CD4-positive, alpha-beta T cell treated with Interleukin-6 for 4 hours (primary cell): ENCODE measurements at places on chromosomes 12 and 14.
A peak's percentile ranks its signal among the peaks of the same experiment; 100 is the strongest.

GRCh38 chr12:76069339-76069738 is 15.1 kb downstream of the NAP1L1 start:
- DNase-seq: no peak

DNA sequence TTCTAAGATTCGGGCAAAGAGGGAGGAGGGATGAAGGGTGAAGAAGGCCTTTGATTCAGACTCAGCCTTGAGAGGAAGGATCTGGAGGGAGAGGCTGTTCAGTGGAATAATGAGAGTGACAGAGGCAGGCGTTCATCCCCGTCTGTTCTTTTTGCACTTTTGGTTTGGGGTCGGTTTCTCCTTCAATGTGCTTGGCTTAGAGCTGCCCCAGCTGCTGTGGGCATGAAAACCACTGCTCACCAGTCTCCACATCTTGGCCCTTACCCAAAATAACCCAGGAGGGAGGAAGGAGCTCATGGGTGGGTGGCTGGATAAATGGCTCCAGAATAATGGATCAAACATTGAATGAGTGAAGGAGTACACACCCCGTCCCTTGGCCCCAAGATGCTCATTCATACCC is 261.7 kb upstream of the FKBP4 start:
- DNase-seq: no peak

- DNase-seq: no peak
Measured at GRCh38 chr12:80173083-80173864, 73.9 kb downstream of the OTOGL start.

DNA sequence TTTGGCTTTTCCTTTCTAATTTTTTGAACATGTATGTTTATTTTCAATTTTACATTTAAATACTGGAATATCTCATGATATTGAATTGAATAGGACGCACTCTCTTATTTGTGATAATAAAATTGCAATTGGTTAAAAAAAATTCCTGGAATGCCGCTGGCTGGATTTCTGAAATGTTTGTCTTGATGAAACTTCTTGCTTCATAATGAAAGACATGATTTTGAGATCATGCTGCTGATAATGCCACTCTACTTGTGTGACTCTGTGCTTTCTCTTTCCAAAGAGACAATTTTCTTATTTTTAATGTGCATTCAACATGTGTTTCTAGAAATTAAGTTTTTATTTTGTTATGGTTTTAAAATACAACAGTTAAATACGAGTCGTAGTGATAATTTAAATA is 465.7 kb upstream of the FAR2 start:
- DNase-seq: no peak

GRCh38 chr12:64110864-64111263 is 111.2 kb downstream of the KICS2 start:
- no peak for DNase-seq

GRCh38 chr14:23512156-23512555 is 39.4 kb downstream of the ZFHX2 start:
- peak; percentile 38 for DNase-seq

DNA sequence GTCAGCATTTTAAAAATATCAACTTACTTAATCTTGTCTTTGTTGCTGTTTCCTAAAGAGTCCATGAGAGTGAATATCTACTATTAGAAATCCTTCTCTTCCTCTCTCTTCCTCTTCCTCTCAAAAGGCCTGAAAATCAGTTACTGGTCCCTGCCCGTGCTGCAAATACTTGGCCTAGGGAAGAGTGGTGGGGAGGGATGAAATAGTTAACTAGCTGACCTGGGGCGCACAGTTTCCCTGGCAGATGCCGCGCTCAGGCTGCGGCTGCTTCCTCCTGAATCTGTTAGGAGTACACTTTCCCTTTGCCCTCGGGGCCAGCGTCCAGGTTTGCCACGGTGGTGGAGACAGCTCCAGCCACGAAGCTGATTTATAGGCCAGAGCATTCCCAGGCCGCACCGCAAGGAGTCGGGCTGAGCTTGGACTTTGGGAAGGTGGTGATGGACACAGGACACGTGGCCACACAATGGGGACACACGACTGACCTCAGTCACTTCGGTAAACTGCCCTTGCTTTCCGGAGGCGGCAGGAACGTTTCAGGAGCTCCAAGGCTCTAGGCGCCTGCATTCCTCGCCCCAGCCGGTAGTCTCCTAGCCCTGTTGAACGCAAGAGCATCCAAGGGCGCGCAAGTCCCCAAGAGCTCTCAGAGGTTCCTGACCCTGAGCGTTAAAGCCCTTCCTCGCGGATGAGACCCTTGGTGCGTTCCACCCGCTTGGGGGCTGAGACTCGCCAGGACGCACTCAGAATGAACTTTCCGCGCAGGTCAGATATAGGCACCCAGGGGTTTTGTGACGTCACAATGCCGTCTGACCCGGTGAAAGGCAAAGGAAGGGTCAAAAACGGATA is 7.1 kb upstream of the ASCL1 start:
- no peak for DNase-seq

GRCh38 chr12:21695986-21696385 is 38.3 kb upstream of the LDHB start:
- DNase-seq: no peak

DNA sequence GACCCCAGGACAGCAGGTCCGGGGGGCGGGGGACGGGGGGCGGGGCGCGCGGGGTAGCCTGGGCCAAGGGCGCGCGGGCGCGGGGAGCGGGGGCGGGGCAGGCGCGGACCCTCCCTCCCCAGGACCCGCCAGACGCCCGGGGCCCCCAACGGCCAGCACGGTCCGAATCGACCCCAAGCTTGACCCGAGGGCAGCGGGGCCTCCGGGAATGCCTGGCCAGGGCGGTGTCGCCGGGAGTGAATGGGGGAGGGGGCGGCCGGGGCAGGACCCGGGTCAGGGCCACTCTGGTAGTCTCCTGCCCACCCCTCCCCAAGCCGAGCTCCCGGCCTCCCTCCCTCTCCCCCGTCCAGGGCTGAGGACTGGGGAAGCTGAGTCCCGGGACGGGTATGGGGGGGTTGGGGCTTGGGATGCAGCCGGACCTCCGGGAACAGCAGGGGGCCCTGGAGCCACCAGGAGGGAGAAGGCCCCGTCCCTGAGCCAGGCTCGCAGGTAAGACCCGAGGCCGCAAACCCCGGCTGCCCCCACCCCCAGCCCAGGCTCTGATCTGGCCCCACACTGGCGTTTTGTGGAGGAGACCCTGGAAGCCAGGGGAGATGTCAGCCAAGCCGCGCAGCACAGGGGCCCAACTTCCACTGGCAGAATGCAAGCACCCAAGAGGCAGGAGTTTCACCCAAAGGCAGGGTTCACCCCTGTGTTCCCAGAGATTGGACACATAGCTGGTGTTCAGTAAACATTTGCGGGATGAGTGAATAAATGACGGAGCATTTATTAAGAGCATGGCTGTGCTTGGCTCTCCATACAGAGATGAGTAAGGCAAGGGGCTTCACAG is 545 bp upstream of the GALNT9 start:
- no peak for DNase-seq

DNA sequence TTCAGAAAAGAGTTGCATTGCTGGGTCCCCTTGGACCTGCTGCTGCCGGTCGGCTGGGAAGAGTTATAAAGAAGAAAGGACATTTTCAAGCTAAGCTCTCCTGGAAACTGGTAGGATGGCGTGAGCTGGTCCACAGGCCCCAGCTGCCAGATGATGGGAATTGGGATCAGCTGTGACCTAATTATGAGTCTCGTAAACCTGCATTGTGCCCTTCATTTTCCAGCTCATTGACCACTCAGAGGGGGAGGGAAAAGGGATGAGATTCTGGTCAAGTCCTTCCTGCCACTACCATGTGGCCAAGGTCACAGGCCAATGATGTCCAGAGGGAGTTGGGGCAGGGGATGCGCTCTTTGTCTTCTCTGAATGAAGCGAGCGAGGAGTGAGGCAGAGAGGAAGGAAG is 320.9 kb downstream of the NRXN3 start:
- no peak for DNase-seq

GRCh38 chr12:95953000-95953399 is 9.9 kb downstream of the AMDHD1 start:
- no peak for DNase-seq

DNA sequence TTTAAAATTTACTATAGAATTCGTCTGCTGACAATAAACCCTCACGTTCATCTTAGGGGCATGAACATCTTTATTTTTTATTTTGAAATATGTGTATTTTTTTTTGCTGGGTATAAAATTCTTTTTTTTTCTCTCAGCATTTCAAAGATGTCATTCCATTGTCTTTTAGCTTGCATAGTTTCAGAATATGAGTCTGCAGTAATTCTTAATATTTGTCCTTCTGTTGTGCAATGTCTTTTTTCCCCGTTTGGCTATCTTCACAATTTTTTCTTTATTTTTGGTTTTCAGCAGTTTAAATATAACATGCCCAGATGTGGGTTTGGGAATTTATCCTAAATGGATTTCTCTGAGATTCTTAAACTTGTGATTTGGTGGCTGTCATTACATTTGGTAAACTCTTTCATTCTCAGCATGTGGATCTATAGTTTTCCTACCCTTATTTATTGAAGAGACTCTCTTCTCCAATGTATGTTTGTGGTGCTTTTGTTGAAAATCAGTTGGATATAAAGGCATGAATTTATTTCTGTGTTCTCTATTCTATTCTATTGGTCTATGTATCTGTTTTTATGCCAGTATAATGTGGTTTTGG is 37.8 kb upstream of the PLBD1 start:
- no peak for DNase-seq

DNA sequence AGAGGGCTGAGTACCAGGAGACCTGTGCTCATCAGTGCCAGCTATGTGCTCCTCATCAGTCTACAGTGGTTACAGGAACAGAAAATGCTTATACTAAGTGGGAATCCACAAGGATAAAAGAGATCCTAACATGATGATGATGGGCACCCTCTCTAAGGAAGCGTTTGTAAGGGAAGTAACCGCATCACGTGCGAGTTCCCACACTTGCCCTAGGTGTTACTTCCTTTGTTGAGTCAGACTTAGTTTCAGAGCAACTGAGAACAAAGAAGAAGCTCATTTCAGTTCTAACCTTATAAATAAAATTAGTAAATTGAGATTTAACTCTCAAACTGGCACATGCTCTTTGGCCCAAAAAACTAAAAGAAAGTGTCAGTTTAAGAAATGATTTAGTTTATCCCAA is 956.4 kb upstream of the TMEM132C start:
- DNase-seq: no peak

- DNase-seq: no peak
Measured at GRCh38 chr12:62891805-62892549, 43.0 kb downstream of the PPM1H start.

- DNase-seq: no peak
Measured at GRCh38 chr12:98758331-98758730, 113.2 kb downstream of the APAF1 start.

DNA sequence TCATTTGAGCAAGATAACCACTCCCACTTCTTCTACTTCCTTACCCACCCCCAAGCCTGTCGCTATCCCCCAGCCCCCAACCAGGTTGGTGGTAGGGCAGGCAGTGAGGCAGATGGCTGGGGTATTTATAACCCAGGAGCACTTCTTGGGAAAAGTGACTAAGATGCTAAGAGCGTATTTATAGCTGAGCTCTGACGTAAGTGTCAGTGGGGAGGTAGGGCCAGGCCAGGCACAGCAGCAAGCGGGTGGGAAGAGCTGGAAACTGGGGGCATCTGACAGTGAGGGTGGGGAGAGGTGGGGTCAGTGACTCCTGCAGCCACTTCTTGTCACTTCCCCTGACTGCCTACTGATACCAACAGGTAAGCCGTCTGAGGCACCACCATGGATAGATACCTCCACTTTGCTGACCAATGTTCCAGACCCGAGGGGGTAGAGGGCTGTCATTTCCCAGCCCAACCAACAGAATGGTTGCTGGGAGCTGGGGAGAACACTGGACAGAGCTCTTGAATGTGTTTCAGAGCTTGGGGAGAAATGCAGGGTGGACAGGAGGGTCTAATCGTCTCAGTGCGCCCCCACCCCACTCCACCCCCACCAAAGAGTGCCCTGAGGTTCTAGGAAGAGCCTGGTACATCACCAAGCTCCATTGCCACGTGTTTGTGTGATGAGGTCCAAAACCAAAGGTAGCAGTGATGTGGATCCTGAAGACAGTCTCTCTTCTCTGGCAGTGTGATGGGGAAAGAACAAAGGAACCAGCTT is 2.7 kb upstream of the INHBE start:
- no peak for DNase-seq

DNA sequence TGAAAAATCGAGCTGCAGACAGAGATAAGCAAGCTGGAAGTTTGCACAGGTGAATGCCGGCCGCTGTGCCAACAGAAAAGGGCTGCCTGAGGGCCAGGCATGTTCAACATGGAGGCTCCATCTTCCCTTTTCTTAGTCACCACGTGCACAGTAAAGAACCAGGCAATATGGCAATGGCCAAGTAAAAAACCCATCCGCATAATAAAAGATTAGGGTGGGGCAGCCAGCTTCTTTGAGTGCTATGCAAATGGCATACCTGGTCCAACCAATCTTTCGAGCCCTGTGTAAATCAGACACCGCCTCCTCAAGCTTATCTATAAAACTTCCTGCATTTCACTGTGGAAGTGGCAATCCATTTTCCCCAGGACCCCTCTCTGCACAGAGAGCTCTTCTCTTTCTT is 16.7 kb downstream of the PNP start:
- no peak for DNase-seq

DNA sequence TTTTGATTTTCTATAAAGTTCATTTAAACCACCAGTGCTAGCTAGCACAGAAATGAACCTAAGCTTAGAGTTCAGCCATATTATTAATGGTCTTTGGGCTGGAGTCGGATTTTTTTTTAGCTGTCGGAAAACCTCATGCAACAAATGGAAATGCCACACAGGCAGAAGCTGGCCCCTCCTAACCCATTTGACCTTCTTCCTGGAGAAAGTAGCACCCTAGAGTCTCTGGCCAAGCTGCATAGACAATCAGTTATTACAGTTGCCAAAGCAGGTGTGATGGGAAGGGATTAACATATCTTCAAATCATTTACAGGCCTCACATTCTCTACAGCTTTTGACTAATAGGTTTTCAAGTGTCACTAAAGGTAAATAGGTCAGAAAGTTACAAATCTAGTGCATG is 49.4 kb downstream of the PTPRQ start:
- DNase-seq: no peak

- no peak for DNase-seq
Measured at GRCh38 chr12:111462210-111462769, 56.6 kb downstream of the SH2B3 start.

GRCh38 chr14:61503167-61503801 is 181.9 kb downstream of the PRKCH start:
- DNase-seq: peak; percentile 77

DNA sequence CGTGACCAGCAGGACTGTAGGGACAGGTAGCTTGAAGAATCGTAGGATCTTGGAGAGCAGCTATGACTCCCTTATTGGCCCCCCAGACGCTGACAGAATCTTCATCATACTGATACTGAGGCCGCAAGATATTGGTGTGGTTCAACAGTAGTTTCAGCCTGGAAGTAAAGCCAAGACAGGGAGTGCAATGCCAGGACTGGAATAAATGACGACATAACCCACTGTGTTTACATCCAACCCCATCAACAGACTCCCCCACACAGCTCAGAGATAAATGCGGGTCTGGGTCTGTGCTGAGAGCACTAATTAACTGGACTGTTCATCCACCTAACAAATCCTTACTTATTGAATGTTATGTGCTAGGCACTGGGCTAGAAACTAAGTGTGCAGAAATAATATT is 16.6 kb downstream of the NOXRED1 start:
- no peak for DNase-seq

- no peak for DNase-seq
Measured at GRCh38 chr12:111754671-111755070, 12.1 kb upstream of the ALDH2 start.

GRCh38 chr14:37596790-37597472 is 1.5 kb downstream of the TTC6 start:
- DNase-seq: no peak
